A549 treated with AZD2906 at 1 μM for 4 hours (cell line): ENCODE measurements at places on chromosomes 7 and 10. TPM values are rescaled to one million over a fixed set of nuclear protein-coding genes. Genes with fewer than 3 reads are reported as not detected.

The TUBAL3 gene
- total RNA-seq = 0.23 to 0.31 TPM (median 0.31 TPM) in 5 replicates

The SYCE1 gene
- total RNA-seq = not detected in 5 replicates

The ERV3-1 gene
- 2.6 to 5.4 TPM (median 4.4 TPM) in 5 replicates for total RNA-seq

The PRSS37 gene
- total RNA-seq = not detected in 5 replicates

The WNT8B gene
- total RNA-seq = 0.03 TPM in 1 of 5 replicates, not detected in the others
